ENCODE measurements at places on chromosomes 13 and 19.

- DNase-seq, result peak; percentile 10
Observed at GRCh38 chr19:36916991-36917390, 859 bp downstream of the ZNF568 start.

GRCh38 chr13:20489185-20489820 is 36.4 kb downstream of the CRYL1 start:
- no peak for DNase-seq

- DNase-seq, result no peak
Observed at GRCh38 chr13:51058461-51059167, 52.5 kb downstream of the C13orf42 start.

GRCh38 chr19:10817291-10818038 is 18.5 kb downstream of the TMED1 start:
- peak; percentile 93 for DNase-seq

Data from GM04503 (cell line).